A549 treated with DMSO at 1 μM for 4 hours (cell line): ENCODE measurements at places on chromosomes 5 and 9. TPM values are rescaled to one million over a fixed set of nuclear protein-coding genes. Genes with fewer than 3 reads are reported as not detected.

ARSB gene
- 9.2 to 11.9 TPM (median 10.0 TPM) in 5 replicates for total RNA-seq

RANBP3L gene
- total RNA-seq: not detected in 5 replicates

ABO gene
- total RNA-seq: not detected in 5 replicates

RPS14 gene
- total RNA-seq: 2,838 to 3,288 TPM (median 2,914 TPM) in 5 replicates

WNT8A gene
- total RNA-seq: not detected in 5 replicates

NAIP gene
- total RNA-seq: 0.25 to 0.47 TPM (median 0.41 TPM) in 5 replicates

ZNF658 gene
- total RNA-seq: 2.0 to 2.4 TPM (median 2.2 TPM) in 5 replicates
